ENCODE measurements at places on chromosomes 16 and 17.

- DNase-seq = no peak
These were observed 18.9 kb downstream of the DNAH17 start for GRCh38 chr17:78558181-78558850.

- no peak for DNase-seq
These were observed 65.0 kb downstream of the CCDC182 start for GRCh38 chr17:57679906-57680695.

- DNase-seq = no peak
These were observed 30.5 kb downstream of the ETV4 start for GRCh38 chr17:43515656-43516055.

- no peak for DNase-seq
These were observed 29.6 kb upstream of the PHOSPHO1 start for GRCh38 chr17:49260011-49260816.

DNA sequence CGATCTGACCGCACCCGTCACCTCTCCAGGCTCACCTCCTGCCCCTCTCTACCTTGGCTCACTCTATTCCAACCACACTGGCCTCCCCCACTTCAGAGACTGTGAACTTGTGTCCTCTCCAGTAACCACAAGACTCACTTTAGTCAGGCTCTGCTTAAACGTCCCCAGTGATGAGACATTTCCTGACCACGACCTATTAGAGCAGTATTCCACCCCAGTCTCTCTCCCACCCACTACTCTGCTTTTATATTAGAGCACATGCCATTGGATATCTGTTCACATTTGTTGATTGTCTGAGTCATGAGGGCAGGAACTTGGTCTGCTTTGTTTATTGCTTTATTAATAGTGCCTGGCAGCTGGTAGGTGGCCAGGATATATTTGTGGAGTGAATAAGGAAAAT lies 20.1 kb downstream of the COX11 start:
- DNase-seq = no peak

DNA sequence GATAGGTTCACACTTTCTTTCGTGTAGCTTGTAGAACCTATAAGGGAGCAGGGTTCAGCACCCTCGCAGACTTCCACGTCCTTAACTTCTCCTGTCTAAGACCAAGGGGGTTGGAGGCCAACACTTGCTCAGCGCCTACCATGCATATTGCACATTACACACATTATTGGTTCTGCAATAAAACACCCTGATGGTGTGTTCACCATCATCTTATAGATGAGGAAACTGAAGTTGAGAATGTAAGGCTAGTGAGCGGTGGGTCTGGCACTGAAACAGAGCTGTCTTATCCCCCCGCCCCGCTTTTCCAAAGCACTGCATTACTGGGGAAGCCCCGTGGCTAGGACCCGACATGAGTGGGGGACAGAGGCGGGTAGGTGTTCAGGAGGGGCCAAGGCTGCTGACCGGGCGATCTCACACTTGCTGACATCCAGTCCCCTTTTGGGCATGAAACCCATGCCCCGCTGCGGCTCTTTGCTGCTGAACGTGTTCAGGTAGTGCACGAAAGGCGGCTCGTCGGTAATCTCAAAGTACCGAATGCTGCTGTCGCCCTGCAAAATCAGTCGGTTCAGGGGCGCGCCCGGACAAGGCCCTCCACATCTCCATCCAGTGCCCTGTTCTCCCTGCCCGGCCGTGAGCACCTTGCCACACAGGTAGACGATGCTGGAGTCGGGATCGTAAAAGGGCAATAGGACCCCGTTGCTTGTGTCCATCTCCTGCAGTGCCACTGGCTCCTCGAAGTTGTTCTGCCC lies 6.2 kb downstream of the CORO6 start:
- no peak for DNase-seq

- DNase-seq = no peak
These were observed 13.3 kb downstream of the FAM20A start for GRCh38 chr17:68587847-68588246.

- no peak for DNase-seq
These were observed 35.2 kb downstream of the TNFRSF13B start for GRCh38 chr17:16936536-16937310.

- DNase-seq = no peak
These were observed 346.2 kb downstream of the FOXL1 start for GRCh38 chr16:86924537-86924936.

DNA sequence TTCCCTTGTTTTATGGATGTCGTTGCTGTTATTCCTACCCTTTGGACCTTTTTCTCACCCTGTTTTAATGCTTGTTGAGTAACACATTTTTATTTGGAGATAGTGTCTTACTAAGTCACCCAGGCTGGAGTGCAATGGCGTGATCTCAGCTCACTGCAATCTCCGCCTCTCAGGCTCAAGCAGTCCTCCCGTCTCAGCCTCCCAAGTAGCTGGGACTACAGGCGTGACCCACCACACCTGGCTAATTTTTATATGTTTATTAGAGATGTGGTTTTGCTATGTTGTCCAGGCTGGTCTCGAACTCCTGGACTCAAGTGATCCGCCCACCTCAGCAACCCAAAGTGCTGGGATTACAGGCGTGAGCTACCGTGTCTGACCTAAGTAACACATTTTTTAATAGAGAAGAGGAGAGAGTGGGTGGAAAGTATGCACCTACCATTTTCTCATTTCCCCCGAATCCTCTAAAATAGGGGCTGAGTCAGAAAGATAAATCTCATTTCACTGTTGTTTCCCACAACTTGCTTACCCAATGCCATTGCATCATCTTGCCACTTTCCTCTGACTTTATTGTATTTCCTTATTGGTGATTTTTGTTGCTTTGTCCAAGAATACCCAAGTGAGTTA lies 7.0 kb downstream of the DHX40 start:
- no peak for DNase-seq

All from SK-N-DZ (cell line).